ENCODE measurements at places on chromosomes 1 and 21.

GRCh38 chr1:29195881-29196291 lies 14.2 kb upstream of the SRSF4 start:
- DNase-seq = no peak

DNA sequence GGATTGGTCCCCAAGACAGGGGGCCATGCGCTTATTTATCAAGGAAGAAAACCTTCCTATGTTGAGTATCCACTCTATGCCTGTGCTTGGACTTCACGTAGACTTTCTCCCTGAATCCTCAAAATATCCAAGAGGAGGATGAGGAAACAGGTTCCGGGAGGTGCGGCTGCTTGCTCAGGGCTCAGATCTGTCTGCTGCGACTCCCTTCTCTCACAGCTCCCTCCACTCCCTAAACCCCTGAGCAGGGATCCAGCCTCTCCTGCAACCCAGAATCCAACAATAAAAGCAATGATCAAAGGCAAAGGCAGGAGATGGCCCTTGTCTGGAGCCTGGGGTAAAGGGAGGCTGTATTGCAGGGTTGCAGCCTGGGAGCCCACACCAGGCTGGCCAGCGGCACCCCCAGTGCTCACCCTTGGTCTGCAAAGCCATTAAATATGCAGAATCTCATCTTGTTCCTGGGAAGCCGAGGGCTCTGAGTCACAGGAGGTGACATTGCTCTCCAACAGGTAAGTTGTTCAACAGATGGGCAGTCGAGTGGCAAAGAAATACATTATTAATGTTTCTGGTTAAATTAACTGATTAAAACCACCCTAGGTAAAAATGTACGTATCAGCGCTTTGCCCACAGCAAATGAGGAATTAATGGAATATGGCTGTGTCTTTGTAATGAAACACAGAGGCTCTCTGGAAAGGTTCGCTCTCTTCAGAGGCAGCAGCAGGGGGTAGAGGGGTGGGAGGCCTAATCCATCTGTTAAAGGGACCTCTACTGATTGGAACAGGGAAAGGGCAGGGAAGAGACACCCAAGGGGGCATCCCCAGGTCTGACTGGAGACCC lies 111.5 kb downstream of the GRIK3 start:
- DNase-seq = no peak

DNA sequence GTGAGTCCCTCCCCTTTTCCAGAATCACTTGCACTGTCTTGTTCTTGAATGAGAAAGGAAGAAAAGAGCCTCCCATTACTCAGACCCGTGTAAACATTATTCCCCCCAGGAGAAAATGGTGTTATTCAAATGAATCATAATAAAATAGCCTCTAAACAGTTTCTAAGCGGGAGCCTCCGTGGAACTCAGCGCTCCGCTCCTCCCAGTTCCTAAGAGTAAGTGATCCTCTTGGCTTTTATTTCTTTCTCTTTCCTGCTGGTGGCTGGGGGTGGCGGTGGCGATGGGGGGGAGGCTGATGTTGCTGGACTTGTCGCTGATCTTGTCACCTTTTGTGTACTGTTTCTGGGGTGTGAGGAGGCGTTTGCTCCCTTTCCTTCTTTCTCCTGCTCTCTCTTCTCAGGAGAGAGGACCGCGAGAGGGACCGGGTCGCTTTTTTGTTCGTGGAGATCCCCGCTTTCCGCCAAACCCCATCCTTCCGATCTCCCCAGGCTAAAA lies 781 bp downstream of the PROX1 start:
- no peak for DNase-seq

- no peak for DNase-seq
These were observed 15.6 kb upstream of the C1orf174 start for GRCh38 chr1:3915551-3916121.

DNA sequence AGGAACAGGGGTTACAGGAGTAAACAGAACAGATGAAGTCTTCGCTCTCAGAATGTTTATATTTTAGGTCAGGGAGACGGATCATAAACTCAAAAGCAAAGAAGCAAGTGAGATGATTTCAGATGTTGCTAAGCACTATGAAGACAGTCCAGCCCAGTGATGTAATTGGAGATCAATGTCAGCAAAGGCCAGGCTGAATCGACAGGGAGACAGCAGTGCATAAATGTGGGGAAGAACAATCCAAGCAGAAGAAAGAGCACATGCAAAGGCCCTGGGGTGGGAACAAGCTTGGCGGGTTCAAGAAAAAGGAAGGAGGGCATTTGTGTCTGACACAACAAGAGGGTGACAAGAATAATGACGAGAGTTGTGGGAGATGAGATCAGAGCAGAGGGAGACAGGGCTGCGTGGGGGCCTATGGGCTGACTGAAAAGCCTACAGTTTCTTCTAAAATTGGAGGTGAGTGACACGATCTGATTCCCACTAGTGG lies 47.0 kb downstream of the TAS1R2 start:
- DNase-seq = no peak

DNA sequence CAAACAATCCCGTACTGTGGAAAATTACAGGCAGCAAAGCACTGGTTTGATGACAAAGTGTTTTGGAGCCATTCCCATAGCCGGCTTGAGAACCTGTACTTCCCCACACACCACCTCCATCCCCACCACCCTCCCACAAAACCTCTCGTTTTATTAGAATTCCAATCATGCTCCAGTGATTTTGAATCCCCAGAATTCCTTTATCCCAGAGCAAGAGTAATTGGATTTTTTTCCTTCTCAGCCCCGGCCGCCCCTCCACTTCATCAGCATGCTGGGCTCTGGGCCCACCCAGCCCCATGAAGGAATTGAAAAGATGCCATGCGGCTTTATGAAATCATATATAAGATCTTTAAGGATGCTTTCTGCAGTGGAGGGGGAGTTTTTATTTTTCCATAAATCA lies 136.6 kb downstream of the OMA1 start:
- DNase-seq = no peak

DNA sequence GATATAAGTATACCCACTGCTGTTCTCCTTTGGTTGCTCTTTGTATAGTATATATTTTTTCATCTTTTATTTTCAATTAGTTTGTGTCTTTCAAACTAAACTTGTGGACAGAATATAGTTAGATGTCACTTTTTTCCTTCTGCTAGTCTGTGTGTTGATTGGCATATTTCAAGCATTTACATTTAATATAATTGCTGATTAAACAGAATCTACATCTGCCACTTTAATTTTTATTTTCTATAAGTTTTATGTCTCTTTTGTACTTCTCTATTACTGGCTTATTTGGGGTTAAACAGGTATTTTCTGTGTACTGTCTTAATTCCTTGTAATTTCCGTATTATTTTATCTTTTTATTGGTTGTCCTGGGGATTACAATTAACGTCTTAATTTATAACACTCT lies 74.4 kb upstream of the CHODL start:
- no peak for DNase-seq

GRCh38 chr1:76313304-76313703 lies 238.8 kb downstream of the ST6GALNAC3 start:
- no peak for DNase-seq

- DNase-seq = no peak
These were observed 107.8 kb upstream of the WNT4 start for GRCh38 chr1:22250724-22251123.

DNA sequence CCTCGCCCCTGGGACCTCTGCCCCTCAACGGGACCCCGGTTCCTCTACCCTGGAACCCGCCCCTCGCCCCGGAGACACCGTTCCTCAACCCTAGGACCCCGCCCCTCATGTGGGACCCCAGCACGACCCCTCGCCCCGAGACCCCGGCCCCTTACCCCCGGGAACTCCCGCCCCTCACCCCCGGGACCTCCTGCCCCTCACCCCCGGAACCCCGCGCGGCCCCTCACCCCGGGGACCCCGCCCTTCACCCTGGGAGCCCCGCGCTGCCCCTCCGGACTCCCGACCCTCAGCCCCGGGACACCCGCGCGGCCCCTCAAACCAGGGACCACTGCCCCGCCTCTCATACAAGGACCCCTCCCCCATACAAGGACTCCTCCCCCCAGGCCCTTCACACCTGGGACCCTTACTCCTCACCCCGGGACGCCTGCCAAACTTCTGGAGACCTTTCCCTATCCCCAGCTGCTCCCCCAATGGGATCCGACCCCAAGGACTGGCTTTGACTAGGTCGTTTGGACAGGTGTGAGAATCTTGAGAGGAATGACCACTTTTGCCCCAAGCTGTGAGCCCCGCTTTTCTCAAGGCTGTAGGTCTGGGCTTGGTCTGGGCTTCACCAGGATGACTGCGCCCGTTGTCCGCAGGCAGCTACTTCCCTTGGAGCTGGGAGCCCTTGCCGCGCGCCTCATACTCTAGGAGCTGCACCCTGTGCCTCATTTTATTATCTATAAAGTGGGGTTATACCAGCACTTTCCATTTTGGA lies 843 bp downstream of the DIP2A start:
- peak; percentile 8 for DNase-seq

- no peak for DNase-seq
These were observed 107.1 kb downstream of the SPSB1 start for GRCh38 chr1:9399510-9400424.

DNA sequence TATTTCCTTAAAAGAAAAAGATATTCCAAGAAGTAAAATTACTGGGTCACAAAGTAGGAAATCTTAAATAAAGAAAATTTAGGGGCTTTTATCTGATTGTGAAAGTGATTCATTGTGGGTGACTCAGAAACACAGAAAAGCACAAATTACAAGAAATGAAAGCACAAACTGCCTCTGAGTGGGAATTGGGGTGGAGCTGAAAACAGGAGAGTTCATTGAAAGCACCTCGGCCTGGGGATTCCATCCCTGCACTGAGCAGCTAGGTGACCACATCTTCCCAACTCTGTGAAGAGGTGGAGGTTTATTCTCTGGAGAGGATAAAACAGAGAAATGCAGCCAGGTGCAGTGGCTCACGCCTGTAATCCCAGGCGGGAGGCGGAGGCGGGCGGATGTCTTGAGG lies 7.4 kb downstream of the GJA4 start:
- no peak for DNase-seq

- no peak for DNase-seq
These were observed 23.0 kb upstream of the PNRC2 start for GRCh38 chr1:23936481-23937176.
